ENCODE measurements at places on chromosomes 2 and 18. TPM values are rescaled to one million over a fixed set of nuclear protein-coding genes. Genes with fewer than 3 reads are reported as not detected.

DNA sequence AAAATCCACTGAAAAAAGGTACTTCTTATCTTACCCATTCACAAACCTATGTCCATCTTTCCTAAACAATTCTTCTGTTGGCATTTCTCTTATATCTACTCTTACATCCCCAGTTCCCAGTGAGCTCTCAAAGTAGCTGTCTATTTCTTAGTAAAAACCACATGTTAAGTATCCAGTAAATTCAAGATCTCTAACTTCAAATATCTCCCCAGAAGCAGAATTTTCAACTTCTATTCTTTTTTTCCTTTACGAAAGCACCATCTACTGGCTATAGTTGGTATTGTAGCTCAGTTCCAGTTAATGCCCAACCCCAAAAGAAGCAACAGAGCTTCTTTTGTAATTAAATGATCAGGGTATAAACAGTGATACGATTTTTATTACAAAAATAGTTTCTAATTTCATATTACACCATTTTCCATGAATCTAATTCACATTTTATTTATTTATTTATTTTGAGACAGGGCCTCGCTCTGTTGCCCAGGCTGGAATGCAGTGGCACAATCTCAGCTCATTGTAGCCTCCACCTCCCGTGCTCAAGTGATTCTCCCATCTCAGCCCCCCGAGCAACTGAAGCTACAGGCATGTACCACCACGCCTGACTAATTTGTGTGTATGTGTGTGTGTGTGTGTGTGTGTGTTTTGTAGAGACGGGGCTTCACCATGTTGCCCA is 28.5 kb downstream of the HRH4 start:
- DNase-seq = peak; percentile 11

DNA sequence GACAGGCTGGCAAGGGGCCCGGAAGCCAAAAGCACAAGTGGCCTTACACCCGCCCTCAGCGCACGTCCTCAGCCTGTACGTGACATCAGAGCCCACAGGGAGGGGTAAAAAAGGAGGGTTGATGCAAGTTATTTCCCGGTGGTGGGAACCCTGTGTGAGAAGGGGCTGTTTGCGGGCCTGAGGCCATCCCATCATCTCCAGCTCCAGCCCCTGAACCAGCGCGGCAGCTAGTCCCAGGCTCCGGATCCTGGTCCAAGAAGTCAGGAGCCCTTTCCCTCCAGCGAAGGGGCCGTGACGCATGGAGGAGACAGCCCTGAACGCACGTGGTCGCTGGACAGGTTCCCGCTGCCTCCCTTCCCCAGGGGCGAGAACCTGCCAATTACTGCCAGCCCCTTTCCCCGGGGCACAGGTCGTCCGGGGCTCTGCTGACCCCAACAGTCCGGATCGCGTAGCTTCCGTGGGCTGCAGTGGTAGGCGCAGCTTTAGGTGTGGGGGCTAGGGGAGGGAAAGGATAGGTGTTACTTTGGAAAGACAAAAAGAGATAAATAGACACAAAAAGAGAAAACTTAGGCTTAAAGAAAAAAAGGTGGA is 1.3 kb upstream of the LRP2 start:
- no peak for DNase-seq

DNA sequence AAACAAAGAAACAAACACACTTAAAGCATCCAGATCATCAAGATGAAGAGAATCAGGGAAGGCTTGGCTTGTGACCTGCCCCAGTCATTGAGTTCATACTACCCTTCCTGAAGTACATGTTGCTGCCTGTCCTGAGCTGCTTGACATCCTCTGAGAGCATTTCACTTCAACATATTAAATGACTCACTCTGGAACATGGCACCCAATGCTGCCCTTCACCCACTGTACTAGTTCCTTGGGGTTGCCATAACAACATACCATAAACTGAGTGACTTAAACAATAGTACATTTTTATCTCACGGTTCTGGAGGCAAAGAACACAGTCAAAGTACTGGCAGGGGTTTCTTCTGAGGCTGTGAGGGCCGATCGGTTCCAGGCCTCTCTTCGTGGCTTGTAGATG is 371.3 kb downstream of the RNF144A start:
- no peak for DNase-seq

DNA sequence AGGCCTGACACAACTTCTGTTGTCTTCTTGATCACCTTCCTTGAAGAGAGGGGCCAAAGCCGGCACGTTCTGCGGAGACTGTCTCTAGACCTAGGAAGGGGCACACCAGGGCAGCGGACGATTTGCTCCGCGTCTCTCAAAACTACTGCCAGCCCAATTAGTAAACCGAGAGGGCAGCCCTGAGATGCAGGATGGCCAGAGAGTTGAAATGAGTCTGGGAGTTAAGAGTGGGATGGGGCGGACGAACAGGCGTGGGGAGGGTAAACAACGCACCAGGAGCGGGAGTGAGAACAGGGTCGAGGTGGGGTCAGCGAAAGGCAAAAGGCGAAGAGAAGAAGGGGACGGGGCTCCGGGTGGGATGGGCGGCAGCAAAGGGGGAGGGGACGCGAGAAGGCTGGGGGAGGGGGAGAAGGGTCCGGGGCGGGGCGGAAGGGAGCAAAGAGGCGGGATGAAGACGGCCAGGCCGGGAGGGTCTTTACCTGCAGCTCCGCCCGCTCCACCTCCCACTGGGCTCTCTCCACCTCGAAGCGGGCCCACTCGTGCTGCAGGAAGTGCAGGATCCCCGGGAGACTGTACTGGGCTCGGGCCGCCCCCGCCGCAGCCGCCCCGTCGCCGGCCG is 476 bp downstream of the STRN start:
- no peak for DNase-seq

GRCh38 chr2:134454426-134454825 is 200.6 kb downstream of the MGAT5 start:
- DNase-seq = no peak

- no peak for DNase-seq
Observed at GRCh38 chr2:176188774-176189680, 559 bp downstream of the HOXD1 start.

C2orf68 gene
- total RNA-seq = 18.8 TPM

CPLX4 gene
- not detected for total RNA-seq

AOX1 gene
- 0.06 TPM for total RNA-seq

MAPRE3 gene
- 2.7 TPM for total RNA-seq

FSHR gene
- not detected for total RNA-seq

CCL20 gene
- total RNA-seq = not detected
